ENCODE measurements at places on chromosomes 1 and 21.

DNA sequence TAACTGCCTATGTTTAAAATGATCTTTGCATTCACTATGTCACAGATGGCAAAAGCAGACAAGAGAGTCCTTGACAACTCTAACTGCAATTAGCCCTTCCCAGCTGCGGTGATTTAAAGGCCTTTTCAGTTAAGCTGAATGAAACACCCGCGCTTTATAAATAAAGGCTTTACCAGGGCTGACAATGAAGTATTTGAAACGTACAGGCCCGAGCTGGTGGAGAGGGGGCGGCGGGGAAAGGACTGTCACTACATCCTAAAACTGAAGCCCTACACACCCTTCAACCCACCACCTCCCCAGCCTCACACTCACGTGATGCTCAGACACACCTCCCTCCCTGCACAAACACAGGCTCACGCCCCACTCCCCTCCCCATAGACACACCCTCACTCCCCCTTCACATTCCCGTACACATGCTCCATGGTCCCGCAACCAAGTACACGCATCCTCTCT, 45.5 kb downstream of the GRIK3 start:
- no peak for DNase-seq

GRCh38 chr1:21385022-21385421, 54.9 kb upstream of the NBPF3 start:
- DNase-seq = no peak

GRCh38 chr1:172165403-172165802, 255.1 kb upstream of the C1orf105 start:
- DNase-seq = no peak

DNA sequence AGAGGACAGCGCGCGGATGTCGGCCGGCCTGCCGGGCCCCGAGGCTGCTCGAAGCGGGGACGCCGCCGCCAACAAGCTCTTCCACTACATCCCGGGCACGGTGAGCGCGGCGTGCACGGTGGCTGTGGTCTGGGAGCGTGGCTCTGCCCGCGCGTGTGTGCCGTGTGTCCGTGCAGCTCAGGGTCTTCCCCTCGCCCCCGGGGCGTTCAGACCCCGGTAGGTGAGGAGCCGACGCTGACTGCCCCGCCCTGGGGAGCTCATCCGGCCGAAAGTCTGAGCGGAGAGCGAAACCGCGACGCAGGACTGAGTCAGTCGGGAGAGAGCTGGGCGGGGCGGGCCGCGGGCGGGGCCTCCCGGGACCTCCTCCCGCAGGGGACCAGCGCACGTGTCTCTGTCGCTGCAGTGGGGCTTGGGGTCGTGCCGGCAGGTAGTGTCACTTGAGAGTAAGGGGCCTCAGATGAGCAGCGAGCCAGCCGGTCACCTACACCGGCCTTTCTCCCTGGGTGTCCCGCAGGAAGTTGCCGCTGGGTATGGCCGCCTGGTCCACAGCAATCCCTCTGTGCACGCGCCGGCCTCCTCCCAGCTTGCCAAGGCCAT, 520 bp downstream of the PLEKHN1 start:
- peak; percentile 93 for DNase-seq

DNA sequence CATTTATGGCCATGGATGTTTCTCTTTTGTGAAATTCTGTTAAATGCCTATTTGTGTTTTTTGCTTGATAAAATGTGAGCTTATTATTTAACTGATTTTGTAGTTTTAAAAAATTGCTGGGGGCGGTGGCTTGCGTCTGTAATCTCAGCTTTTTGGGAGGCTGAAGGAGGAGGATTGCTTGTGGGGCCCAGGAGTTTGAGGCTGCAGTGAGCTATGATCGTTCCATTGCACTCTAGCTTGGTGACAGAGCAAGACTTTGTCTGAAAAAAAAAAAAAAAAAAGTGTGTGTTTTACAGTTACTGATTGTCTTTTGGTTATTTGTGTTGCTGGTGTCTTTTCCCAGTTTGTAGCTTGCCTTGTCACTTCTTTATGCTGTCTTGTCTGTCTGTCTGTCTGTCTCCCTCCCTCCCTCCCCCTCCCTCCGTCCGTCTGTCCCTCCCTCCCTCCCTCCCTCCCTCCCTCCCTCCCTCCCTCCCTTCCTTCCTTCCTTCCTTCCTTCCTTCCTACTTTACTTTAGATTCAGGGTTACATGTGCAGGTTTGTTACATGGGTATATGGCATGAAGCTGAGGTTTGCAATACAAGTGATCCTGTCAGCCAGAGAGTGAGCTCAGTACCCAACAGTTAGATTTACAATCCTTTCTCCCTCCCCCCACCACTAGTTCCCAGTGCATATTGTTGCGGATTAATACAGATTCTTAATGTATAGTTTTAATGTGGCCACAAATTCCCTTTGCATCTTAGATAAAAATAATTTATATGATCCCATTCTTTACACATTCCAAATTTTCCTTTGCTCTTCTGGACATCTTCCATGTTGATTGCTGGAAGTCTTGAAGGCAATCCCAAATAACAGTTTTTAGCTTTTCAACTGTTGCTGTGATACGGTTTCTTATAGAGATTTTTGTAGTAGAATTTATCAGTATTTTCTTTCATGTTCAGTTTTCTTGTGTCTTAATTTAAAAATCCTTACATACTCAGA, 25.1 kb downstream of the PTBP2 start:
- no peak for DNase-seq
